ENCODE measurements at places on chromosomes 11 and 22. TPM values are rescaled to one million over a fixed set of nuclear protein-coding genes. Genes with fewer than 3 reads are reported as not detected.

- DNase-seq = no peak
Observed at GRCh38 chr11:128524172-128524571, 63.2 kb downstream of the ETS1 start.

DNA sequence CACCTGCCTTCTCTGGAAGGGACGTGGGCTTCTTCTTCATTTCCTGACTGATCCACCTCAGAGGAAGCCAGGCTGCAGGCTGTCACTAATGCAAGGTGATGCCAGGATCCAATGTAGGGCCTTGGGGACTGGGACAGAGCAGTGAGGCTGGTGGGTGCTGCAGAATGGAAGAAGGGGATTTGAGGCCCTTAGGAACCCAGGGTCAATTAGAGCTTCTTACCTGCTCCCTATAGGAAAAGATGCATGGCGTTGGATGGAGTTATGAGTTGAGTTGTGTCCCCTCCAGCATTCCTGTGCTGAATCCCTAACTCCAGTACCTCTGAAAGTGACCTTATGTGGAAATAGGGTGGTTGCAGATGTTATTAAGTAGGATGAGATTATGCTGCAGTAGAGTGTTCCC, 190.4 kb downstream of the MIAT start:
- DNase-seq = no peak

DNA sequence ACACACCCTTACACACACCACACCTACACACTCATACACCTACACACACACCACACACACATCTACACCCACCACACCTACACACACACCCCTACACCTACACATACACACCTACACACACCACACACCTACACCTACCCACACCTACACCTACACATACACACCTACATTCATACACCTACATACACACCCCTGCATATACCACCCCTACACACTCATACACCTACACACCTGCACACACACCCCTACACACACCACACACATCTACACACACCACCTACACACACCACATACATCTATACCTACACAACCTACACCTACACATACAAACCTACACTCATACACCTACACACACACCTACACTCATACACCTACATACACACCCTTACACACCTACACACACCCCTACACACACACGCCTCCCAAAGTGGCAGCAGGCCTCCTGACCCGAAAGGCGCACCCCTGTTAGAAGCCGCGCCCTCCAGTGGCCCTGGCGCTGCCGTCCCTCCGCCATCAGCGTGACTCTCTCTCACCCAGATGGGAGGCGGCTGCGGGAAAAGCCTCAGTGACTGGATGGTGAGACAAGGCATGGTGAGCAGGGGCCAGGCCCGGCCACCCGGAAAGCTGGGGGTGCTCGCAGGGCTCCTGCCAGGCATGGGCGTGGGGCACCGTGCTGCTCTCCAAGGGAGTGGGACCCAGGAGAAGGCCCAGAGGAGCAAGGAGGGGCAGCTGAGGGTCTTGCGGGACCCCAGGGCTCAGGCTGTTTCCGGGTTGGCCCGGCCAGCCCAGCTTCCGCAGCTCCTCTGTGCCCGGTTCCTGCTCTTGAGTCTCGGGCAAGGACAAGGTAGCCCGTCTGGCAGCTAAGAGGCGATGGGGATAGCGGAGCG, 37.0 kb upstream of the HMOX1 start:
- DNase-seq = no peak

DNA sequence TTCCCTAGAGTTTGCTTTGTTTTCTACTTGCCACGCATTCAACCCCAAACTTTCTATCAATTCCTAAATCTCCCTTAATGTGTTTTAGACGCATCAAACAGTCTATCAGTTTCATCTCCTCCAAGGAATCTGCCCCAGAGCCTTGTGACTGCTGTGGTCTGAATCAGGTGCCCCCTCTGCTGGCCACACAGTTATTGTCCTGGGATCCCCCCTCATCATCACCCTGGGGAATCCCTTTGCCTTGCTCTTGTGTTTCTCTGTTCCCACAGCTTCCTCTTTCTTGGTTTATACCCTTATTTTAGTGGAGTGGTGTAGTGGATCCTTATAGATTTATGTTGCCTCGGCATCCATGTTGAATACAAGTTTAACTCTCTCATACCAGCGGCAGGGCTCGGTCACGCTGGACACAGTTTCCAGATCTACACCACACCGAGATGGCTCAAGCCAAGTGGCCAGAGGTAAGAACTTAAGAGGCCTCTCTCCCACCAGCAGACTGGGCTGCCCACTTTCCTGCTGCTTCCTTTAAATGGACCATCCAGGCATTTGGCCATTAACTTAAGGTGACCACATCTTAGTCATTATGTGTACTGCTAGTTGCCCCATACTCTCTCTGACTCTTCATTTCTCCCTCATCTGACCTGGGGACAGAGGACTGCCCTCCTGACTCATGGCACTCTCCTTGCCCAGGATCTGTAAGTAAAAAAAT, 8.2 kb downstream of the UPB1 start:
- DNase-seq = peak; percentile 81

DNA sequence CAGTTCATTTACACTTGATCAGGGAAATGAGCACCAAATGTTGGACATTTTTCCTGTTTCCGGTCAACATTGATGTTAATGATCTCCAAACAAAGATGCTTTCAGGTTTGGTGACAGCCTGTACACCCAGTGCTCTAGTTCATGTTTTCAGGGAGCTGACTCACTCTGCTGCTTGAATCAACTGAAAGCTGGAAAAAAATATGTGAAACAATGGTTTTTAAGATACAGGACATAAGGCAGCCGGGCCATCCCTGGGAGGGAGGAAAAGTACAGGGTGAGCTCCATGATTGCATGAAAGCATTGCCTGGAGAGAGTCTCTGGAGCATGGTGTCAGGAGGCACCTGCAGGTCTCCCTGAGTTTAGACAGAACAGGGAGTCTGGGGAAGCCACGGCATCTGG, 259.6 kb downstream of the TBC1D22A start:
- DNase-seq = no peak

KRTAP5-8 gene
- not detected for total RNA-seq

DNA sequence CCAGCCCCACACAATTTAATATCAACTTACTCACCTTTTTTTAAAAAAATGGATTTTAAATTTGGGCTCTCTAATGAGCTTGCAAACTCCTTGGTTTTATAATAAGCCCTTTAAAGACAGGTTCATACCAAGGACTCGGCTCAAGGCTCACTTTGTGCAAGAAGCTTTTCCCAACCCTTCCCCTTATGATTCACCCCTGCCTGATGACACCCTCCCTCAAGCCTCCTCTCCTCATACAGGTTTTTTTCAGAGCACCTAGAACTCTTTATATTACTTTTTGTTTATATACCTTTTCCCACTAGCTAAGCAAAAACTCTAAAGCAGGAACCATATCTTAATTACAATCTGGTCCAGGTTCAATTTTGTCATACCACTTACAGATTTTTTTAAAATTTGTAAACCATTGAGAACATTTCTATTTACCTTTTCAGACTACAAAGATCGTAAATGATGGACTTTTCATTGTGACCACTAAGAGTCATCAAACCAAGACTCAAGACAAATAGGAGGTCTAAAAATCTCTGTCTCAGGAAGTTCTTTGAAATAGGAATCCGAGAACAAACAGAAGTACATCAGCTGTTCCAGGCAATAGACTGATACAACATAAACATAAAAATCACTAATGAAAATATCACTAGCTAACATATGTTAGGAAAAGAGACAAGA, 13.1 kb upstream of the EXPH5 start:
- DNase-seq = no peak

- no peak for DNase-seq
Observed at GRCh38 chr11:93614173-93614722, 47.2 kb upstream of the CEP295 start.

IL10RA gene
- 59.8 TPM for total RNA-seq

GRCh38 chr11:43687120-43687791, 6.7 kb downstream of the HSD17B12 start:
- DNase-seq = no peak

DNA sequence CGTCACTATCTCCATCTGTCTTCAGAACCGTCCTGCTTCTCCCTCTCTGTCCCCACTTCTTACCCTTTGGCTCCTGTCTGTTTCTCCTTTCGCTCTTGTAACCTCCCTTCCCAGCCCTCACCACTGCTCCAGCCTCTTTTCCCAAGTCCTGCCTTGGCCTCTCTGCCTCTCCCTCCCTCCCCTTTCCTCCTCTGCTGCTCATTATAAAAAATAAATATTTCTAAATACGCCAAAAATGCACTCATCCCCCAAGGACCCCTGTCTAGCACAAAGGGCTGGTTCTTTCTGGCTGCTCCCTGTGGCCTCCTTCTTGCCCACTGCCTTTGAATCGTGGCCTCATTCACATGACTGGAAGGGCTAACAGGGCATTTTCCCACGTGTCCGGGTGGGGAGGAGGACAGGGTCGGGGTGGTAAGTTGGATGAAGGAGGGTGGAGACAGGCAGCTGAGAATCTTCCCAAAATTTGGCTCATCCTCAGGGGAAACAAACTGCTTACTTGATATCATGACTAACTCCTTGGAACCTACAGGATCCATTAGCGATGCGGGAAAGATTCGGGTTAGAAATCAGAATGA, 26.4 kb upstream of the OAF start:
- no peak for DNase-seq

DNA sequence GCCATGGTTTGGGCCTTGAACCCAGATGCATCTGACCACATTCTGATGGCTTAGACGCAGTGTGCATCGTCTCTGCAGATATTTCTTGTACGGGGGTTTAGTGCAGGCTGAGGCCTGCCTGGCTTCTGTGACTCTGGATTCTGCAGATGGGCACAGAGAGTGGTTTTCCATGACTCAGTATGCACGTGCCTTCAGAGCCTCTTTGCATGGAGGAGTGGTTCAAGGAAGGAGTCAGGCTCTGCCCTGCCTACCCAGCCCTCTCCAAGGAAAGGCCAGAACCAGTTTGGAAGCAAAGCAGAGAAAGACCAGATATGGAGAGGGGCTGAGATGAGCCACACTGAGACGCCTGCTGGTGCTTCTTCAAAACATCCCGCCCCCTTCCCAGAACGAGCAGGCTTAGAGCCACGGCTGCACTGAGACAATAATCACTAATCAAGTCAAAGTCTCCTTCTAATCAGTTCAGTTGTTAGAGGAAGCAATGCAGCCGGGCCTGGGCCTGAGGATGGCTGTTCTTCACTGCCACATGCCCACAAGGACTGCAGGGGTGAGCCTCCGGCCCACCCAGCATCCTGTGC, 308.9 kb downstream of the NXPE2 start:
- no peak for DNase-seq

Measured in natural killer cell treated with Interleukin-12 subunit alpha and Interleukin-12 subunit beta and Interleukin-15 and Interleukin-18, amount 100 ng/mL, for 72 hours (primary cell).